Regular cardiac myocyte (primary cell): ENCODE measurements at places on chromosomes 16 and 17. TPM values are rescaled to one million over a fixed set of nuclear protein-coding genes. Genes with fewer than 3 reads are reported as not detected.

Gene KREMEN2
- total RNA-seq, result under 0.01 TPM in 1 of 2 replicates, not detected in the other

Gene C16orf46
- total RNA-seq, result 0.85 TPM in 1 of 2 replicates, not detected in the other

Gene C17orf100
- total RNA-seq, result 0.38 and 0.56 TPM in 2 replicates

Gene KRT13
- 0.58 TPM in 1 of 2 replicates, not detected in the other for total RNA-seq

Gene DLG4
- 12.7 and 16.3 TPM in 2 replicates for total RNA-seq

Gene WSCD1
- total RNA-seq, result 0.85 and 3.3 TPM in 2 replicates

Gene SMIM36
- not detected in 2 replicates for total RNA-seq

Gene GP1BA
- not detected in 2 replicates for total RNA-seq

Gene HS3ST3A1
- 4.8 and 12.7 TPM in 2 replicates for total RNA-seq

Gene PIRT
- not detected in 2 replicates for total RNA-seq

Gene RPL23
- 1,598 and 1,625 TPM in 2 replicates for total RNA-seq

Gene C17orf75
- total RNA-seq, result 15.9 and 19.2 TPM in 2 replicates

Gene EFCAB13
- 5.8 and 30.4 TPM in 2 replicates for total RNA-seq
